ENCODE measurements at places on chromosomes 12 and 14.

- no peaks in the 10 kb centered on the region for H3K36me3 ChIP-seq
- H3K27ac ChIP-seq = no peak overlapping the region
- H3K4me1 ChIP-seq = no peaks in the 10 kb centered on the region
- no peaks in the 10 kb centered on the region for H3K27me3 ChIP-seq
- DNase-seq = no peak
These were observed 22.8 kb downstream of the GNG2 start for GRCh38 chr14:51883232-51883631.

GRCh38 chr14:28771168-28771567 lies 4.6 kb downstream of the FOXG1 start:
- peaks cover 4% of the 10 kb centered on the region for H3K4me1 ChIP-seq
- no peak for DNase-seq
- H3K27ac ChIP-seq = no peak overlapping the region
- H3K36me3 ChIP-seq = no peaks in the 10 kb centered on the region
- no peak overlapping the region for H3K4me3 ChIP-seq

GRCh38 chr12:79936670-79937069 lies 1.8 kb upstream of the PPP1R12A start:
- no peaks in the 10 kb centered on the region for H3K4me1 ChIP-seq
- no peaks in the 10 kb centered on the region for H3K27me3 ChIP-seq
- H3K27ac ChIP-seq = peak overlapping the region; percentile 93
- peak overlapping the region; percentile 75 for H3K4me3 ChIP-seq

DNA sequence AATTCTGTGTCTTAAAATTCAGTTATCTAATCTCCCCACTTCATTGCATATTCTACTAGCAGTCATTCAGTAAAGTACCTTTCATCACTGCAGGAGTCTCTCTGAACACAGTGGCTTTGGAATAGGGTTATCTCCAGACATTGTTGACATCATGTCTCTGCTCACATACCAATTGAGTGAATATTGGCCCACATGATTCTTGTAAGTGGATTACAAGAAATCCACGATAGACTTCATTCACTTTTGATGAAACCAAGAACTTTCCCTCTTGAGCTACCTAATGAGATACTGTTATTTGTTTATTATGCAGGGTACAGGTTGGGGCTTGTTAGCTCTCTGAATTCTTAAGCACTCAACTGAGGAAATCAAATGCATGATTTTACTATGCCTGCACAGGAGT lies 284.9 kb downstream of the RAD51B start:
- no peaks in the 10 kb centered on the region for H3K36me3 ChIP-seq
- H3K27me3 ChIP-seq = no peaks in the 10 kb centered on the region
- no peak for DNase-seq
- no peak overlapping the region for H3K4me3 ChIP-seq

GRCh38 chr14:22564463-22564862 lies 24.6 kb downstream of the DAD1 start:
- DNase-seq = no peak
- H3K27ac ChIP-seq = peak overlapping the region; percentile 42
- H3K36me3 ChIP-seq = peaks cover 29% of the 10 kb centered on the region
- no peaks in the 10 kb centered on the region for H3K27me3 ChIP-seq
- H3K4me1 ChIP-seq = no peaks in the 10 kb centered on the region

DNA sequence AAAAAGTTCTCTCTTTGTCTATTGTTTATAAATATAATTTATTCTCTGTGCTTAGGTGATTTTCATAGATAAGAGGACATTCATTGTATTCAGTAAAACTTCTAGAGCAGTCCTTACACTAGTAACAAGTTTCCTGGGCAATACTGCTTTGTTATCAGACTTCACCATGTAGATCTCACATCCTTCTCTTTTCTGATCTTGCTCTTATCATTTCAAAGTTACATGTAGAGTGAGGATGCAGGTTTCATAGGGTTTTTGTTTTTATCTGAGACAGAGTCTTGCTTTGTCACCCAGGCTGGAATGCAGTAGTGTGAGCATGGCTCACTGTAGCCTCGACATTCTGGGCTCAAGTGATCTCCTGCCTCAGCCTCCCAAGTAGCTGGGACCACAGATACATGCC lies 789.5 kb downstream of the DIO2 start:
- DNase-seq = no peak
- no peaks in the 10 kb centered on the region for H3K36me3 ChIP-seq
- H3K4me3 ChIP-seq = no peak overlapping the region
- H3K27me3 ChIP-seq = no peaks in the 10 kb centered on the region

DNA sequence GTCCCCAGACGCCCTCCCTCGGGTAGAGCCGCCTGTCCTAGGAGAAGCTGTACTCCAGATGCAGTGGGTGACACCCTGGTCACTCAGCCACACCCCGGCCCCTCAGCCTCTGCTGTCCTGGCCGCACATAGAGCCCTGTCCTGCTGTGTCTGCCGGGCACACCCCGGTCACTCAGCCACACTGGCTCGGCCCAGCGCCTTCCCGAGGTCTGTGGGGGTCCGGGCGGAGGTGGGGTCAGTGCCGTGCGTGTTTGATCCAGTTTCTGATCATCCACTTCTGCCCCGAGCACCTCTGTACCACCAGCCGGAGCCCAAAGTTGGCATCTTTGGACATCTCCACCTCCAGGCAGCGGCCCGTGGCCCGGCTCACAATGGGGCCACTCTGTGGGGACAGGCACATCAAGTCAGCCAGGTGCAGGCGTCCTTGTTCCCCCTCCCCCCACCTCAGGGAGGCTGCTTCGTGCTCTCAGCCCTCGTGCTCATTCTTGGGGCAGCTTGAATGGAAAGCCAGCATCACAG lies 52.7 kb downstream of the NOC4L start:
- H3K27ac ChIP-seq = no peak overlapping the region
- no peak overlapping the region for H3K4me3 ChIP-seq
- no peak for DNase-seq
- H3K4me1 ChIP-seq = no peaks in the 10 kb centered on the region
- no peaks in the 10 kb centered on the region for H3K36me3 ChIP-seq
- no peaks in the 10 kb centered on the region for H3K27me3 ChIP-seq

- no peak overlapping the region for H3K4me3 ChIP-seq
- H3K36me3 ChIP-seq = no peaks in the 10 kb centered on the region
- DNase-seq = peak; percentile 61
- H3K4me1 ChIP-seq = peaks cover 13% of the 10 kb centered on the region
These were observed 19.7 kb upstream of the IFT81 start for GRCh38 chr12:110104188-110105094.

- peak overlapping the region; percentile 61 for H3K27ac ChIP-seq
- H3K4me1 ChIP-seq = peaks cover 10% of the 10 kb centered on the region
- H3K36me3 ChIP-seq = no peaks in the 10 kb centered on the region
These were observed 235.5 kb downstream of the AKAP6 start for GRCh38 chr14:32564596-32564995.

DNA sequence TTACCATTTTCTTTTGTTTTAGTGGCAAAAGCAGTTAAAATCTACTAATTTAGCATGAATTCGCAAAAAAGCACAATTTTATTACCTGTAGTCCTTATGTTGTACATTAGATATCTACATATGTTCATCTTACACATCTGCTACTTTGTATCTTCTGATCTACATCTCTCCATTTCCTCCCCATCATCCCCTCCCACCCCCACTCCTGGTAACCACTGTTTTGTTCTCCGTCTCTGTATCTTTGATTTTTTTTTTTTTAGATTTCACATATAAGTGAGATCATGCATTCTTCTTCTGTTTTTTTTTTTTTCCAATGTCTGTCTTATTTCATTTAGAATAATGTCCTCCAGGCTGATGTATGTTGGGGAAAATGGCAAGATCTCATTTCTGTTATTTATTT lies 922.7 kb downstream of the VRK1 start:
- no peaks in the 10 kb centered on the region for H3K27me3 ChIP-seq
- no peak for DNase-seq
- no peaks in the 10 kb centered on the region for H3K36me3 ChIP-seq
- no peak overlapping the region for H3K4me3 ChIP-seq
- no peaks in the 10 kb centered on the region for H3K4me1 ChIP-seq

DNA sequence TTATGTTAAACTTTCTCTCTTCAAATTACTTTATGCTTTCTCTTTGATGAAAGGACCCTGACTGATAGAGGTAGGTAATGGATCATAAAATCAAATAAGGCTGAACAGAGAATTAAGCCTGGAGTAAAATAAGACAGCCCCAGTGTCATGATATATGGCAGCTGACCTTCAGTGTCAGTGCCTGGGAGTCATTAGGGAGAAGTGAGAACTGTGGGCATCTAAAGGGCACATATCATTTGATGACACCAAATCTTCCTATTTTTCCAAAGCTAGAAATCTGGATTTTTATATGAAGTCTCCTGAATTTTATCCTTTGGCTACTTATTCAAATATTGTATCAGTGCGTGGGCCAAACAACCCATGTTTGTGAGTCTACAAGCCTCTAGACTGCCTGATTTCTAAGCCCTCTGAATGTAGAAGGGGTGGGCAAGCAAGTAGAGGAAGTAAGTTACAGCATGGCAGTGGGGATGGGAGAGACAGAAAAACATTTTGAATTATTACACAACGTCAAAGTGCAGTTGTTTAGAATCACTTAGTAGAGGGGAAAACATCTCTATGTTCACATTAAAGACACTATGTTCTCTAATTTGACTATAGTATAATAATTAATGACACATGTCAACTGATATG lies 10.0 kb downstream of the SLC39A9 start:
- H3K27me3 ChIP-seq = no peaks in the 10 kb centered on the region
- no peaks in the 10 kb centered on the region for H3K36me3 ChIP-seq
- H3K27ac ChIP-seq = no peak overlapping the region
- DNase-seq = no peak
- H3K4me3 ChIP-seq = no peak overlapping the region
- H3K4me1 ChIP-seq = no peaks in the 10 kb centered on the region

DNA sequence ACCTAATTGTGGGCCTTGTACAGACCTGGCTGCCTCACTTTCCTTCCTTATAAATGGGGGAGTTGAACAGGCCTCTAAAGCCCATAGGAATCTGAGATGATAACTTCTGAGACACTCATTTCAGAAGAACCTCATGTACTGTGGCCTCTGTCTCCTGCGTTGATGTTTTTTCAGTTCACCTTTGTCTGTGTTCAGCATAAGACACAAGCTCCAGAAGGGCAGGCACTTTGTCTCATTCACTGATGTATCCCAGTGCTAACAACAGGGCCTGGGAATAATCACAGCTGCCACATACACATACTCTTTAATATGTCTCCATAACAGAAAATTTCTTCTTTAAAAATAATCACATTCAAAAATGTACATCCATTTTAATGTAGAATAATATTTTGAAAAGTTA lies 3.3 kb downstream of the FGD6 start:
- H3K27ac ChIP-seq = no peak overlapping the region
- no peak overlapping the region for H3K4me3 ChIP-seq
- no peaks in the 10 kb centered on the region for H3K36me3 ChIP-seq
- peaks cover 3% of the 10 kb centered on the region for H3K4me1 ChIP-seq
- H3K27me3 ChIP-seq = no peaks in the 10 kb centered on the region

- DNase-seq = no peak
- H3K4me3 ChIP-seq = no peak overlapping the region
- H3K36me3 ChIP-seq = no peaks in the 10 kb centered on the region
- H3K4me1 ChIP-seq = no peaks in the 10 kb centered on the region
These were observed 174.5 kb downstream of the KTN1 start for GRCh38 chr14:55754471-55754870.

DNA sequence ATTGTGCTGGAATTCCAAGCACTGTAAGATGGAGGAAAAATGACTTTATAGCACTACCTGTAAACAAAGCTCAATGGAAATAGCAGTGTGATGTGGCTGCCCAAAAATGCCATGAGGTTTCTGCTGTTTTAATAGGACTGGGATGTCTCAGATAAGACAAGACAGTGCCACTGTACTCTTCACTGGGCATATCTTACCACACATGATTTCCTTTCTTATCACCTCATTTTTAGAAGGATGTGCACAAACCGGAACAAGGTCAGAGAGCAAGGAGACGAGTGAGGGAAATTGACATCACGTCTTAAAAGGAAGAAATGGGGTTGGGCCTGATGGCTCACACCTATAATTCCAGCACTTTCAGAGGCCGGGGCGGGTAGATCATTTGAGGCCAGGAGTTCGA lies 38.4 kb upstream of the FGD4 start:
- H3K4me3 ChIP-seq = no peak overlapping the region
- no peak for DNase-seq
- H3K36me3 ChIP-seq = peaks cover 5% of the 10 kb centered on the region
- no peaks in the 10 kb centered on the region for H3K27me3 ChIP-seq
- no peaks in the 10 kb centered on the region for H3K4me1 ChIP-seq

GRCh38 chr12:66963901-66964300 lies 285.0 kb upstream of the GRIP1 start:
- H3K4me3 ChIP-seq = no peak overlapping the region
- H3K36me3 ChIP-seq = no peaks in the 10 kb centered on the region
- DNase-seq = no peak
- H3K4me1 ChIP-seq = no peaks in the 10 kb centered on the region
- H3K27me3 ChIP-seq = no peaks in the 10 kb centered on the region

DNA sequence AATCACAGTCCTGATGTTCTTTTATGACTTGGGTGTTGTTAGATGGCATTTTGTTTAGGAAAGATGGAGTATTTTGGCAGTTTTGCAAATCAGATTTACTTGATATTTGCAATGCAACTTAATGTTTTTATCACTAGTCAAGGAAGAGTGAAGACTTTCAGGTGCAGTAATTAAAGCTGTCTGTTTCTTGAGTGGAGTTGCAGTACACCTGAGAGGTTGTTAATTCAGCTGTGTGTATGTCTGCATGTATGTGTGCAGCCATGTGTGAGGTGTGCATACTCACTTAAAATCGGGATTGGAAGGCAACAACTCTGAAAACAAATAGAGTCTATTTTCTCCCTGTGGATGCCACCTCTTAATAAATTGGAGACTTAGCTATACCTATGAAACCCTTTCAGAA lies 94.5 kb downstream of the RMST start:
- H3K36me3 ChIP-seq = no peaks in the 10 kb centered on the region
- no peaks in the 10 kb centered on the region for H3K27me3 ChIP-seq
- DNase-seq = no peak
- H3K27ac ChIP-seq = no peak overlapping the region
- H3K4me3 ChIP-seq = no peak overlapping the region

GRCh38 chr12:132131229-132131628 lies 12.9 kb downstream of the DDX51 start:
- no peak overlapping the region for H3K27ac ChIP-seq
- H3K27me3 ChIP-seq = no peaks in the 10 kb centered on the region
- H3K4me1 ChIP-seq = no peaks in the 10 kb centered on the region
- no peak for DNase-seq
- no peak overlapping the region for H3K4me3 ChIP-seq
- peaks cover 25% of the 10 kb centered on the region for H3K36me3 ChIP-seq

DNA sequence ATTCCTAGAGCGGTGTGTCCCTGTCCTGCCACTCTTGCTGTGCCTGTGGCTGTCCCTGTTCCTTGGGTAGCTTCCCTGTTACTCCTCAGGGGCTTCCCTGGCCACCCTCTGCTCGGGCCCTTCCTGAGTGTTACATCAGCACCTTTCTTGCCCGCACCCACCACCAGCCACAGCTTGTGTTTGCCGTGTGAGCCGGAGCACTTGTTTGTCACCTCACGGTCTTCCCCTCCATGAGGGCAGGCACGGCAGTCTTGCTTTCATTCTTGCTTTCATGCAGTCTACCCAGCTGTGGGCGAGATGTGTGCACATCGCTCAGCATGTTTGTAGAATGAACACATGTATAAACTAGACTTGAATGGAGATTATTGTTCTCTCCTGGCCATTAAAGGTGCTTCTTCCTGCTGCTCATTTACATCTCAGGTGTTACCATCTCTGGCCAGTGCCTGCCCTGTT lies 42.0 kb downstream of the TRAF3 start:
- no peaks in the 10 kb centered on the region for H3K27me3 ChIP-seq
- no peak overlapping the region for H3K4me3 ChIP-seq
- H3K4me1 ChIP-seq = no peaks in the 10 kb centered on the region
- H3K27ac ChIP-seq = no peak overlapping the region
- H3K36me3 ChIP-seq = no peaks in the 10 kb centered on the region
- DNase-seq = no peak

All from ascending aorta (tissue), 2 donors.